Fibroblast of mammary gland (primary cell): ENCODE measurements at places on chromosomes 1 and 21.
A peak's percentile ranks its signal among the peaks of the same experiment; 100 is the strongest.

- peak; percentile 96 for DNase-seq
Observed at GRCh38 chr1:229204921-229205777, 65.8 kb upstream of the RAB4A start.

GRCh38 chr1:96234299-96234698 lies 487.3 kb upstream of the PTBP2 start:
- peak; percentile 70 for DNase-seq

GRCh38 chr1:47216278-47217059 lies 15.6 kb downstream of the TAL1 start:
- no peak for DNase-seq

- no peak for DNase-seq
Observed at GRCh38 chr1:186872291-186872690, 43.5 kb downstream of the PLA2G4A start.

- no peak for DNase-seq
Observed at GRCh38 chr1:232292818-232293217, 337.1 kb downstream of the SIPA1L2 start.

DNA sequence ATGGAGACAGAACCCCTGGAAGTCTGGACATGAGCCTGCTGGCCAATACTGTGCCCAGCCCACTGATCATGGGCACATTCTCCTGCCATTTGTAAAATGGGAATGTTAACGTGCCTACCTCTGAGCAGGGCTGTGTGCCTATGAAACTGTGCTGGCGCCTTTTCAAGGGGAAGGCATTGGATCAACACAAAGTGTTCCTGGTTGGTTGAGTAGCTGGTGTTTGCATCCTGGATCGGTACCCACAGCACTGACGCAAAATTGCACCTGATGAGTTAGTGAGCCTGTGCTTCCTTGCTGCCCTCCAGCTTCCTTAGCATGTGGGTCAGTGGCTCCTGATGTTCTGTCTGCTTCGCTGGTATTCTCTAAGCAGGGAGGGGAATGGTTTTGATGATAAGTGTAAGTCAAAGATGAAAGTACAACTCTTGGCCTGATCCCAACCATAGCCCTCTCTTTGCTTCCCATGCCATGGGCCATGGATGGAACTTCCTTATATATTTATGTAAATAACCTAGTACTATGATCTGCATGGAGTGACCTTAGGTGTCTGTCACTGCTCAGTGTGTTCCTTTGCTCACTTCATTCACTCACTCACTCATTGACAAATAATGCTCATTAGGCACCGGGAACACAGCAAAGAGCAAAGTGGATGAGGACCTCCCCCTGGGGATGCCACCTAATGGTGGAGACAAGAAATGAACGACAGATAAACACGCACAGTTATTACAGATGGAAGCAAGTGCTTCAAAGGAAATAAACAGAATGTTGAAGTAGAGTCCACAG lies 22.7 kb downstream of the MAB21L3 start:
- peak; percentile 27 for DNase-seq

DNA sequence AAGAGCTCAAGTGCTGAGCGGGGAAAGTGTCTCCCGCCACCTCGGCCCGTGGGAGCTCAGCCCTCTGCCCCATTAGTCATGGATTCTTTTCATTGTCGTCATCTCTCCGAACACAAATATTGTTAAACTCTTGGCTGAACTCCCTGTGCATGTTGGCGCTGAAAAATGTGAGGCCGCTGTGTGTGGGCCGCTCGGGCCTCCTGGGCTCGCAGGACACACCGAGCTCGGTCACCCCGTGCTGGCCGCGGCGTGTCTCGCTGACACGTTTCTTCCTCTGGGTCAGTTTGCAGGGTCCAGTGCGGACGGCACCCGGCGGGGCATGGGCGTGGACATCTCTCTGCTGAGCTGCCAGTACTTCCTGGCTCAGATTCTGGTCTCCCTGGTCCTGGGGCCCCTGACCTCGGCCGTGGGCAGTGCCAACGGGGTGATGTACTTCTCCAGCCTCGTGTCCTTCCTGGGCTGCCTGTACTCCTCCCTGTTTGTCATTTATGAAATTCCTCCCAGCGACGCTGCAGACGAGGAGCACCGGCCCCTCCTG lies 25.6 kb downstream of the SLC45A1 start:
- peak; percentile 97 for DNase-seq

DNA sequence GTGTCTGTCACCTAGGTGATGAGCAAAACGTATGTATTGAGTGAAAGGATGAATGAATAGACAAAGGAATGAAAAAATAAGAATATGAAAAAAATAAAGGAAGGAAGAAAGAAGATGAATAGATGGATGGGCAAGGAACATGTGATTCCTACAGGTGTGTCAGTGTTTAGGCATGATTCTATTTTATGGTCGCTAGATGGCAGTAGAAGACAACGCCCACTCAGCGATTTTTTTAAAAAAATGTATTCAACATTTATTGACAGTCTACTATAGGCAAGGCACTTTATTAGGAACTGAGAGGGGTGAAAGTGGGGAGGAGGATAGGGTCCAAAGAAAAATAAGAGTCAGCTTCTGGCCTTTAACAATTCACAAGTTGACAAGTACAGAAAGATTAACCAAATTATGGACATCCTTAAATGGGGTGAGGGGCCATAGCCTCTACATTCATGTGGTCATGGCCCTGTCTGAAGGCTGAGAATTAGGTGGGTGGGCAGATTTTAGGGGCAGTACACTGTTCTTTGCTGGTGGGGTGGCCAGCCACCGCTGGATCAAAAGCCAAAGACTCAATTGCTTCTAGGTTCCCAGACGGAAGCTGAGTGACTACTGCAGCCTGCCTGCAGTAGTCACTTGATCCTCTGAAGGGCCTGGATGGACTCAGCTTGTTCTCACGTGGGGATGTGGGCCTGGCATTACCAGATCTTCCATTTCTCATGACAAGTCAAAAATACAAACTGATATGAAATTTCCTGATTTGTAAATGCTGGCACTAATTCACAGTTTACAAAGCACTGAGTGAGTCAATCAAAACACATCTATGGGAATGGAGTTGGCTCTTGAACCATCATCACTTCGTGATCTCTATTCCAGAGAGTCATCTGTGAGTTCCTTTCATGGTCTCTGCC lies 83.9 kb downstream of the FASLG start:
- peak; percentile 70 for DNase-seq

DNA sequence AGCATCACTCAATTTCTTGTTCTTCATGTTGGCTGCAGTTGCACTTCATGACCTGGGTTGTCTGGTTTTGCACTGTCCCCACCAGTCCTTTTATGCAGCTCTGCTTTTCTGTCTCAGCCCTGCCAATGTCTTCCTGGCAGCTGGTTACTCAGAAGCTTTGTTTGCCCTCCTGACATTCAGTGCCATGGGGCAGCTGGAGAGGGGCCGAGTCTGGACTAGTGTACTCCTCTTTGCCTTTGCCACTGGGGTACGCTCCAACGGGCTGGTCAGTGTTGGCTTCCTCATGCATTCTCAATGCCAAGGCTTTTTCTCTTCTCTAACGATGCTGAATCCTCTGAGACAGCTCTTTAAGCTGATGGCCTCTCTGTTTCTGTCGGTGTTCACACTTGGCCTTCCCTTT lies 6.6 kb downstream of the PIGV start:
- DNase-seq: no peak

DNA sequence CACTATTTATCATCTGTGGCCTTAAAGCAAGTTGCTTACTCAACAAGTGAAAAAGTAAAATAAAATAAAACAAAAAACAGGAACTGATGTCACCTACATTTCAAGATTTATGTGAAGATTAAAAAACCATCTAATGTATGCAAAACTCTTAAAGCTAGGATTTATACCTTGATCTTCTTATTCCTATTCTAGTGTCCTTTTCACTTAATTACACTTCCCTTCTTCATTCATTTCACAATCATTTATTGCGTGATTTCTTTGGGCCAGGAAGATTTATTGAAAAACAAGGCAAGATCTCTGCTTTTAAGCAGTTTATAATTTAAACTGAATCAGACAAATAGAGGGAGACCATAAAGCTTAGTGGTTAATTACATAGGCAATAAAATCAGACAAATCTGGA lies 18.6 kb downstream of the PTGER3 start:
- no peak for DNase-seq
